ENCODE measurements at places on chromosomes 2 and 18.

GRCh38 chr2:128437204-128437565, 118.5 kb upstream of the HS6ST1 start:
- DNase-seq, result no peak

DNA sequence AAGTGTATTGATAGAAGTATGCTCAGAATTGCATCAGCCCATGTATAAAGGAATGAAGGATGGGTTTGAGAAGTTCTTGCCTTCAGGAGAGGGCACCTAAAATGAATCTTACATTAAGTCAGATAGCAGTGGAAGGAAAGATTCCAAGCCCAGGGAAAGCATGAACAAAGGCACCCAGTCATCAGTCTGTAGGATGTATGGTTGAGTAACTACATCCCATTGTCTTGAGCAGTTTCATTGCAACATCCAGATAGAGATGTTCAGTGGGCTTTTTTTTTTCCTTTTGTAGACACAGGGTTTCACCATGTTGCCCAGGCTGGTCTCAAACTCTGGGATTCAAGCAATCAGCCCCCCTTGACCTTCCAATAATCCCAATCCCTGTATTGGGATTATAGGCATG, 80.7 kb downstream of the ARHGAP28 start:
- no peak for DNase-seq

- no peak for DNase-seq
Observed at GRCh38 chr2:67895227-67895941, 167.4 kb downstream of the C1D start.

DNA sequence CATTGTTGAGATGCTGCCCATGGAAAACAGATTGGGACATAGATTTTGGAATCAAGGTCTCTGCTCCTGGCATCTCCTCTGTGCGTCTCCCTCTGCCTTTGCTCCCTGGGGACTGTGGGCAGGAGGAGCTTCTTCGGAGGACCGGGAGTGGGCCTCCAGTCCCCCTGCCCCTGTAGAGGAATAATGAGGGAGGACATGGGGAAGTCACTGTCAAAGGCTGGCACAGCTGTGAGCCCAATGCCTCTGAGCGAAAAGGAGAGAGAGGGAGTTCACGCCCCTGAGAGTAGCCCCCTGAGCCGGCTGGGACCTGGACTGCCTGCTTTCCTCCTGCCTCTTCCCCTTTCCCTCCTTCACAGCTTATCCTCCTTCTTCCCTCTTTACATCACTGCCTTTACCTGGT, 195.0 kb downstream of the LOXHD1 start:
- DNase-seq, result no peak

DNA sequence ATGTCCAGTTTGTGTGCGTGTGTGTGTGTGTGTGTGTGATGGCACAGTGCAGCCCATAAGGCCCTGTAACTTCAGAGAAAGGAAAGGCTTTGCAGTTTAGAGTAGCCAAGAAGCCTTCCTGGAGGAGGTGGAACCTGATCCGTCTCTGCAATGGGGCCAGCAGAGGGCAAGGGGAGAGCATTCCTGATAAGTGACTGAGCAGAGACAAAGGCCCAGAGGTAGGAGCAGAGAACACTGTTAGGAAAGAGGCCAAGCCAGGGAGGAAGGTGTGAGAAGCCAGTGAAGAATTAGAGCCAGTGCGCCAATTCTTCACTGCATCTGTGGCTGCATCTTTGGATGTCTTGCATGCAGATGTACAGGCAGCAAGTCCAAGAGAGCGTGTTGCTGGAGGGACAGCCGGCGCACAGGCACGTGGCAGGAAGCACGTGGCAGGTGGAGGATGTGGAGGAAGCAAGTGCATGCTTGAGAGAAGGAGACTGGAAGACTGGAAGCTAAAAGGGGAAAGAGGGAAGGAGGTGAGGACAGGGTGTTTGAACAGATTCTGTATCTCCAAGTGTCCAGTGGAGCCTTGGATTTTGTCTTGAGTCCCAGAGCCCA, 196.3 kb downstream of the CTIF start:
- no peak for DNase-seq

GRCh38 chr2:158817588-158817987, 22.5 kb downstream of the DAPL1 start:
- peak; percentile 40 for DNase-seq

DNA sequence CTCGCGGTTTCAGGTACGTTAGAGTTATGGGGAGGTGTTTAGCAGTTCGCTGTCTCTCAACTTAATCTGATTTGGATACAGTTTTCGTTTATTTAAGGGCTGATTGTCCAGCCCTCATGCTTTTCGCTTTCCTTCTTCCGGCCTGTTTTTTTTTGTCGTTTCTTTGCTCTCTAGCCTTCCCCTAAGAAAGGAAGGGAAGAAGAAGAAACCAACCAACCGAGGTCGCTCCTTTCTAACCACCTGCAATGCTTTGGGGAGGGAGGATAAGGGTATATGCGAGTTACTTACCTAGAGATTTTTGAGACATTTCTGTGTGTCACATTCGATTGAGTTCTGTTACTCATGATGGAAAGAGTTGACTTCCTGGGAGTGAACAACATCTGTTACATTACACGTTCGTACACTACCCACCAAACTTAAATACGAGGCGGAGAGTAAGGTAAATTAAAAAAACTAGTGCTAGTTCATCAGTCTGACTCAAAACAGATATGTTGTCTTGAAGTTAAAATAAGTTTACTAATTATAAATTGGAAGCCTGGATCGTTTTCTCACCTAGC, 918 bp downstream of the EIF5B start:
- no peak for DNase-seq

DNA sequence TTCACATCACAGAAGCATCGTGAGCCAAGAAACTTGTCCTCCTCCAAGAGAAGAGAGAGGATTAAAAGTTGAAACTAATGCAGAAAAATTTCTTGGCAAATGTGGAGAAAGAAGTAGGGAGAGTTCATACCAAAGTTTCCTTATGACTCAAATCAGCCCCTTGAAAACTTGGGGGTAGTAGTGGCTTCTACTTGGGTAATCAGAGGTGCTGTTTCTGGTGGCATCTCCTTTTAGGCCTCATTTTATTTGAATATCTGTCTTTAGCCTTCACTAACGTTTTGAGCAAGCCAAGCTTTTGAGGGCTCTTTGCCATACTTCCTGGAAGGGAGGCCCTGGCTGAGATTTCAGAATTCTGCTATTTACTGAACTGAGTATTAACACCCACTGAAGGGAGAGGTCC, 515.3 kb upstream of the MEX3C start:
- DNase-seq, result no peak

DNA sequence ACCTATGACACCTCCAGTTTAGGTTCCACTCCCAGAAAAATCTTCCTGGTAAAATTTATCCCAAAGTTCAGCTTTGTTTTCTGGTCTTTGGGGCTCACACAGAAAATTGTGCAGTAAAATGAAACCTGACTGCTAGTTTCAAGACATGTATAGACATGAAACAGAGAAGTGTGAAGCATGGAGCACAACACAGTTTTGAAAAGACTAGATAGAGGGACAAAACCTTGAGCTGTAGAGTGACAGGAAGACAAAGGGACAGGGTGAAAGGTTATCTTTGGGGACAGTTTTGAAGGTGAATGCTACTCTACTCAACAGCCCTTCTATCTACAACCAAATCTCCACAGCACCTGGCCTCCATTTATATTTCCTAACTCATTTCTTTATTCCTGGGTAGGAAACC, 352.6 kb downstream of the RBM43 start:
- DNase-seq, result no peak

DNA sequence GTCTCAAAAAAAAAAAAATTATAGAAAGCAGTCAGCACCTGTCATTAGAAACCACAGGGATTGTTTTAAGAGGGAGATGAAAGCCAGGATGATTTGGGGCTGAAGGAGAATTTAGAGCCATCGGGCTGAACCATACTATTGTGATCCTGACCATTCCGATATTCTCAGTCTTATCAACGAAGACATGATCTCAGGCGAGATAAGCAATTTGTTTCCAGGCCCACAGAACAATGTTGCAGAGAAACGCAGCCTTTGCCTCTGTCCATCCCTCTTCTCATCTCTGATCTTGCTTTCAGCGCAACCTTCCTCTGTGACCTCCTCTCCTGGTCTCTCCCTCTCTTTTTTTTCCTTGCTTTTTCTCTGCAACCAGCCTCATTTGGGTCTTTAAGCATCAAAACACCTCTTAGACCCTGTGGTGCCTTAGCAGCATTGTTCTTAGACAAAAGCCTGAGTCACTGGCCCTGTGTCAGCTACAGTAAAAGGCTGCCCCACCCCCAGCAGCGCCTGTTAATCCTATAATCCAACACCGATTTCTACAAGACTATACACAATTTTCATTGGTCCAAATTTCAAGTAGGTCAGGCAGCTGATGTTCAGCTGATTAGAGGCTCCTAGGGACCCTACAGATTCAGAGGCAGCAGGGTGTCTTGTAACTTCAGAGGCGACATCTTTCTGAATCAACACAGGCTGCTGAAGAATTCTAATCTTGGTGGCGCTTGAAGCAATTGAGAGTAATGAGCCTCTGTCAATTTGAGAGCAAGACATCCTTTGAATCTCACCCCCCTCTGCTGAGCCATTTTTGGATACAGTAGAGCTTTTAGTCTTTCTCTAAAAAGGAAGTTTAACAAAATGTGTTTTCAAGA, 206.0 kb downstream of the NCK2 start:
- DNase-seq, result no peak

DNA sequence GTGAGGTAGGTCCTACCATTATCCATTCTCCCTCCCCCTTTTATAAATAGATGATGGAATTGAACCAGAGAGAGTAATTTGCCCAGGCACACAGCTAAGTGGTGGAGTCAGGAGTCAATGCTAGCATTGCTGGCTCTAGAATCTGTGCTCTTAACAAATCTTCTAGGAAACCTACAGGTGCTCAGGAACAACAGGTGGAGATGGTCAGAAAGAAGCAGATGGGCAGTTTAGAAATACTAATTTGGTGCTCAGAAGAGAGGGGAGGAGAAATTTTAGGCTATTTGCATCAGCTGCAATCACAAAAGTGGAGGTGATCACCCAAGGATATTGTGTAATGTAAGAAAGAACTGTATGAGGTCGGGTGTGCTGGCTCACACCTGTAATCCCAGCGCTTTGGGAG, 219.4 kb upstream of the SMAD7 start:
- DNase-seq, result no peak

DNA sequence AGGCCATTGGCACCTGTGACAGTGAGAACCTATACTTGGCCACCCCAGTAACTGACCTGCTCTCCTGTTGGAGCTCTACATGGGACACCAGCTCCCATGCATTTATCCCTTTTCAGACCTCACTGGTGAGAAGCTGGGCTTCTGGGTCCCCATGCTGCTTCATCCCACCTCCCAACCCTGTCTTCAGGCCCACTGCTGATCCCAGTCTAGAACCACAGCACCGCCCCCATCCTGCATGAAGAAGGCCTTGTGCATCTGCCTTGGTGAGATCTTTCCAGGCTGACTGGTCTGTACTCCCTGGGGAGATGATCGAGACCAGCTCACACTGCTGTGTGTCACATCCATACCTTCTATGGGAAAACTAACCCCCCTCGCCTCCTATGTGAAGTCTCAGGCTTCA, 22.7 kb downstream of the TTC32 start:
- DNase-seq, result no peak

- no peak for DNase-seq
Observed at GRCh38 chr2:22701561-22702160, 683.3 kb upstream of the KLHL29 start.

DNA sequence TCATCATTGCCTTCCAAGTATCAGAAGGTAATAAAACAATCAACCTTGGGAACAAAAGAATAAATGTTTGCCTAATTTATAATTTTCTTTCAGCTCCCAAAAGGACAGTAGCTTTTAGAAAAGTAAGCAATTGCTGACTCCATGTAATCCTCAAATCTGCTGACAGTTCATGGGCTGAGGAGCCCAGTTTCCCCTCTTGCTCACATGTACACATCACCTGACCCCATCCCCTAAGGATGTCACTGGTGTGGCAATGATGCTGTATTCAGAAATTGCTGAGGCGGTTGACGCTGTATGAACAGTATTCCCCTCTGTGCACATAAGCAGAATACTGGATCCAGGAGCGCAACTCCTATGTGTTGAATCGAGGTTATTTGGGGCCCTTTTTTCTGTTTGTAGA, 56.1 kb upstream of the LYPD1 start:
- DNase-seq, result no peak

DNA sequence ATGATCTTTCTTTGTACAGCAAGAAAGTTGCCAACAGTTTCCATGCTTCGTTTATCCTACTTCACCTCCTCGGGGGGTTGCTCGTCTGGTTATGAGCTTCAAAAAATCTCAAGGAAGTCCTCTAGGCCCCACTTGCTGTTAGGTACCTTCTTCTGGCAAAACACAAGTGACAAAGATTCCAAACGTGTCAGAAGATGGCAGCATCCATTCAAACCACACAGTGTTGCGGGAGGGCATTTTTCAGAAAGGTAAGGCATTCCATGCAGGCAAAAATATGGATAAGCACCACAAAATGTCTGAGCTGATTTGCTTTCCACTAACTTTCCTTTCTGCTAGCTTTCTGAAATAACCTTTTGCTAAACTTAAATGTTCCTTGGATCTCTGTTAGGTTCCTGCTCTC, 13.2 kb upstream of the OR6B3 start:
- no peak for DNase-seq

- DNase-seq, result no peak
Observed at GRCh38 chr2:142877216-142877838, at the start of gene KYNU. Gene KYNU, plus strand, starts transcription at chr2:142877664. Its CDS starts 7,704 bp downstream, at chr2:142885368.

GRCh38 chr2:138433995-138434951, 67.3 kb upstream of the SPOPL start:
- DNase-seq, result no peak

Measured in non-pigmented ciliary epithelial cell (primary cell).